Renal pelvis (tissue), 12 donors: ENCODE measurements at places on chromosomes 5 and 9. TPM values are rescaled to one million over a fixed set of nuclear protein-coding genes. Genes with fewer than 3 reads are reported as not detected.

GRCh38 chr9:94783928-94784327 is 57.4 kb downstream of the AOPEP start:
- DNase-seq: no peak

GRCh38 chr9:19155106-19155935 is 28.0 kb upstream of the PLIN2 start:
- DNase-seq: no peak

- no peak for DNase-seq
These were observed 34.4 kb downstream of the RASA1 start for GRCh38 chr5:87302061-87302460.

GRCh38 chr9:114694146-114694545 is 12.2 kb upstream of the TEX48 start:
- no peak for DNase-seq

The ANXA1 gene
- 32.4 TPM for polyA plus RNA-seq

The MZB1 gene
- 0.73 TPM for polyA plus RNA-seq

The AQP7 gene
- 23.2 TPM for polyA plus RNA-seq

DNA sequence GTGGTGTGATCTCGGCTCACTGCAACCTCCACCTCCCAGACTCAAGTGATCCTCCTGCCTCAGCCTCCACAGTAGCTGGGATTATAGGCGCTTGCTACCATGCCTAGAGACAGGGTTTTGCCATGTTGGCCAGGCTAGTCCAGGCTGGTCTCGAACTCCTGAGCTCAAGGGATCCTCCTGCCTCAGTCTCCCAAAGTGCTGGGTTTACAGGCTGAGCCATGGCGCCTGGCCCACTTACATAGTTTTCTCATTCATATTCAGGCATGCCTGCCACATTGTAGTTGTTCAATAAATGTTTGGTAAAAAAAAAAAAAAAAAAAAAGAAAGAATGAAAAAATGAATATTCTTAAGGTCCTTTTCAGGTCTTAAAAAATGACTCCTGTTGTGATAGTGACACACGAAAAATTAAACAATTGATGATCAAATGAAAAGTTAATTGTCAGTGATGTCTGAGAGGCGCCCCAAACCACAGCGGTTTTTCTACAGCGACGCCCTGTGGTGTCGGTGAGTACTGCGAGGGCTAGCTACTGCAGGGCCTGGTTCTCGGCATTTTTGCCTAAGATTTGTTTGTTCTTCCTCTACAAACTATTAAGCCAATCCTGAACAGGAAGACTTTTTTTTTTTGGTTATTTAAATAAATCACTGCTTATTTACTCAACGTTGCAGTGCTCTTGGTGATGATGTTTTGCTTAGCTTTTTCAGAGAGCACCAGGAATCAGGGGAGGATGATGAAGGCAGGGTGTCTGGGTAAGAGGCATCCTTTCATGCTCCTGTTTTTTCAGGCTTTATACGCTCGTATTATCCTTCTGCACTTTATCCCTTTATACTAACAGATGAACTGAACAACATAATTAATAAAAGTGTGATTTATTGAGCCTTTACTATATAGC is 67.0 kb upstream of the DPYSL3 start:
- peak; percentile 23 for DNase-seq

GRCh38 chr9:110832926-110833325 is 164.3 kb downstream of the MUSK start:
- no peak for DNase-seq

GRCh38 chr9:121861501-121862180 is 210.2 kb downstream of the DAB2IP start:
- no peak for DNase-seq

DNA sequence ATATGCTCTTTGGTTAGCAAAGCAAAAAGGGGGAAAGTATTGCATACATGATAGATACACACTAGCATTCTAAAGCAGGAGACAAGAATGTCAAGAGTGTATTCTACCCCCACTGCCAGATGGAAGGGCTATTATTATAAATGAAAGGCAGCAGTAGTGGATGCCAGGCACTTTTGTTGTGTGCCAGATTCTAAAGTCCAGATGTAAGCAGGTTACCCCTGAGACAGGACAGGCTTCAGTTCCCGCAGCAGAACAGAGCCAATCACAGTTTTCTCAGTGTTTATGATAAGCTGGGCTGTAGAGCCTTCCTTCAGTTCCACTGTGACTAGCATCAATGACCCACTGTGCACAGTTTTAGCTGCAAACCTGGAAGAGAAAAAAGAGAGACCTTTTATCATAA is 226.6 kb upstream of the TBCA start:
- no peak for DNase-seq

DNA sequence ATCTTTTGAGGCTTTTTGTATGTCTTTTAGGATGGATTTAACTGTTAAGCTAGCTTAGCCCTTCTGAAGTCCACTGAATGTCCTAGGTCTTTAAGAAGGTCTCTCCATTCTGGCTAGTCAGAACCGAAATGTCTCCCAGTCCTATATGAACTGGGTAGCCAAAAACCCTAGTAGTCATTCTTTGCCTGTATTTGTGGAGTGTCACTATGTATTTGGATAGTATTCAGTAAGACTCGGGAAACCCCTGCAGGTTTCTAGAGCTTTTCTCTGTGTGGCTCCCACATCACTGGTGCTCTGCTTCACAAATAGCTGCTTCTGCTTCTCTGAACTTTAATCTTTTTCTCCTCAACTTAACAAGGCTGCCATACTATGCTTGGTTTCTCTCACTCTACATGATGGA is 68.0 kb downstream of the RIC1 start:
- DNase-seq: no peak

DNA sequence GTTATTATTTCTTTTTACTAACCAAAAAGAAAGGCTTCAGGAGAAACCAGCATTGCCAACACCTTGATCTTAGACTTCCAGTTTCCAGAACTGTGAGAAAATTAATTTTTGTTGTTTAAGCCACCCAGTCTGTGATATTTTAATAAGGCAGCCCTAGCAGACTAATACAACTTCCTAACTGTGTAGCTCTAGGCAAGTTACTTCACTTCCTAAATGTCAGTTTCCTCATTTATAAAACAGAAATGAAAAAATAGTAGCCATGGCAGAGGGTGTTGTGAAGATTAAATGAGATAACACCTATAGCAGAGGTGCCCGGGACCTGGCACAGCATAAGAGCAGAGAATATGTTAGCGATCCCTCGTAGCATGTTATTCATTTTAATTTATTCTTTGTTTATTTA is 66.6 kb upstream of the HAND1 start:
- no peak for DNase-seq

- DNase-seq: no peak
These were observed 1.2 kb downstream of the SMC5 start for GRCh38 chr9:70260007-70260443.

GRCh38 chr9:18350995-18351595 is 122.9 kb upstream of the ADAMTSL1 start:
- DNase-seq: no peak

GRCh38 chr5:90843443-90843842 is 284.8 kb downstream of the ADGRV1 start:
- no peak for DNase-seq

DNA sequence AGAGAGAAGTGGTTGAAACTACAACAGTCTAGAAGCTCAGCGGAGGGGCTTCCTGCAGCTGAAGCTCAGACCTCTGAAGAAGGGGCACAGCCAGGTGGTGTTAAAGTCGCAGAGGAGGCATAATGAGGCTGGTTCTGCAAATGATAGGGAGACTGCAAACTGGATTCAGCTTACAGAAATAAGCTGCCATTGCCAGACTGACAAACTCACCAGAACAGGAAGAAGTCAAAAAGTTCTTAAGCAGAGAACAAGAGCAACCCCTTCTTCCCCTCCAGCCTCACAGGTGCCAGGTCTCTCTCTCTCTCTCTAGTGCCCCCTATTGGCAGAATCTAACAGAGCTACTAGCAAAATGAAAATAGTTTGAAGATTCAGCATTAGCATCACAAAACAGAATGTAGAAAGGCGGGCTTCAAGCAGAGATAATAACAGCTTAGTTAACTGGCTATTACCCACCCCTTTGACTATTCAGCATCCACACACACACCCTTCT is 76.7 kb downstream of the GRAMD2B start:
- no peak for DNase-seq

DNA sequence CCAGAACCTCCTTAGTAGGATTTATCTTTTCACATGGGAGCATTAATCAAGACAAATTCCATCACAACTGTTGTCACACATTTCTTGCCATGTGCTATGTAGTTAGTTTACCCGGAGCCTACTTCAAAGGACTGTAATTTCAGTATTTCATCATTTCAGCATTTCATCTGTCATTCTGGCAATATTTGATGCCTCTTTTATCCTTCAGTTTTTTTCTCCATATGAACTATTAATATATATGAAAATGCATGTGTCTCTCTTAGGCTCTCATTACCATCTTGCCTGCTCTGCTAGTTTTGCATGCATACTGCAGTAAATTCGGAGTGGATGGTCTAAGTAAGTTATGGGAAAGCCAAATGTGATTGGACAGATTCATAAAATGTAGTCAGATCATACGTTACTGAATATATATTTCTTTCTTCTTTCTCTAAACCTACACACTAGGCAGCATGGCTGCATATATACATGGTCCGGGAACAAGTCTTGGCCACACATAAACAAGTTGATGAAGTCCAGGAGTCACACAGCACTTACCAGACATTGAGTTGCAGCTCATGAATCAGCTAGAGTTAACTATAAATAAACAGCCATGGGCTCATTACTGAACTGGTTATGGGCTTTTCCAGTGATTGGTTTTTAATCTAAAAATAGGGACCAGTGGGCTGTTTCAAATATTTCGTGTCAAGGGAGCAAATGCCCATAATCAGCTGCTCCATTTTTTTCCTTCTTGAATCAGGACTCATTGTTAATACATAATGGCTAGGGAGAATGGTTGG is 46.6 kb downstream of the SPATA31D1 start:
- DNase-seq: no peak

The SH2D3C gene
- polyA plus RNA-seq: 19.7 TPM

- no peak for DNase-seq
These were observed 102.1 kb downstream of the ACER2 start for GRCh38 chr9:19510907-19511306.

GRCh38 chr9:131590449-131590848 is 45.1 kb downstream of the PRRT1B start:
- DNase-seq: no peak
